Kasumi-1 (cell line): ENCODE measurements at places on chromosomes 4 and X.

- no peak for DNase-seq
Measured at GRCh38 chr4:22460266-22460665, 55.6 kb downstream of the ADGRA3 start.

- peak; percentile 52 for DNase-seq
Measured at GRCh38 chr4:10013722-10014121, 7.6 kb downstream of the SLC2A9 start.

DNA sequence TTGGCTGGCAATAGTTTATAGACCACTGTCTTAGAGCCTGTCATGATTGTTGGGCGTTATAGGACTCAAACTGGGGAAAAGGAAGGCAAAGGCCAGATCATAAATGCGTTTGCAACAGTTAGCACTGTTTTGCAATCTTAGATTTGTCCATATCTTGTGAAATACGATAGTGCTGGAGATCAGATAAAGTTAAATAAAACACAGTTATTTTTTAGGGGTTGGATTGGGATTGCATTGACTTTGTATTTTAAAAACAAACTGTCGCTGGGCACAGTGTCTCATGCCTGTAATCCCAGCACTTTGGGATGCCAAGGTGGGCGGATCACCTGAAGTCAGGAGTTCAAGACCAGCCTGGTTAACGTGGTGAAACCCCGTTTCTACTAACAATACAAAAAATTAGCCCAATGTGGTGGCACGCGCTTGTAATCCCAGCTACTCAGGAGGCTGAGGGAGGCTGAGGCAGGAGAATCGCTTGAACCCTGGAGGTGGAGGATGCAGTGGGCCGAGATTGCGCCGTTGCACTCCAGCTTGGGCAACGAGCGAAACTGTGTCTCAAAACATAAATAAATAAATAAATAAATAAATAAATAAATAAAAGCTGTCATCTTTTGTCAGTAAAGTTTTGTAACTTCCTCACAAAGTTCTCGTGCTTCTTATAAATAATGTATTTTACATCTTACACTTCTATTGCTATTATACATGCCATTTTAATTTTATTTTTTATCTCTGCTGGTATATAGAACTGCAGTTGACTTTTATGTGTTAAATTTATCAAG is 117.2 kb downstream of the KDM6A start:
- DNase-seq: no peak

- DNase-seq: no peak
Measured at GRCh38 chr4:154985673-154986072, 204.6 kb downstream of the RBM46 start.

- no peak for DNase-seq
Measured at GRCh38 chrX:7444967-7445366, 297.0 kb upstream of the PUDP start.

DNA sequence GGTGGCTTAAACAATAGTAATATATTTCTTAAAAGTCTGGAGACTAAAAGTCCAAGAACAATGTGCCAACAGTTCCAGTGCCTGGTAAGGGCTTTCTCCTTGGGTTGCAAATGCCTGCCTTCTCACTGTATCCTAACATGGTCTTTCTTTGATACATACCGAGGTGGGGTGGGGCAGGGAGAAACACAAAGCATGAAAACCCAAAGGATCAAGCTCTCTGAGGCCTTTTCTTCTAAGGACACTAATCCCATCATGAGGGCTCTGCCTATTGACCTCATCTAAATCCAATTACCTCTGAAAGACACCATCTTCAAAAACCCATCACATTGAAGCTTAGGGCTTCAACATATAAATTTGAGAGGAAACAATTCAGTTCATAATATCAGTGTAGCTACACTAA is 311.3 kb downstream of the GRID2 start:
- no peak for DNase-seq

GRCh38 chr4:2831611-2832308 is 11.9 kb upstream of the ADD1 start:
- no peak for DNase-seq

GRCh38 chr4:93384887-93385286 is 443.7 kb upstream of the ATOH1 start:
- no peak for DNase-seq

- no peak for DNase-seq
Measured at GRCh38 chr4:3612281-3612680, 80.1 kb upstream of the LRPAP1 start.

DNA sequence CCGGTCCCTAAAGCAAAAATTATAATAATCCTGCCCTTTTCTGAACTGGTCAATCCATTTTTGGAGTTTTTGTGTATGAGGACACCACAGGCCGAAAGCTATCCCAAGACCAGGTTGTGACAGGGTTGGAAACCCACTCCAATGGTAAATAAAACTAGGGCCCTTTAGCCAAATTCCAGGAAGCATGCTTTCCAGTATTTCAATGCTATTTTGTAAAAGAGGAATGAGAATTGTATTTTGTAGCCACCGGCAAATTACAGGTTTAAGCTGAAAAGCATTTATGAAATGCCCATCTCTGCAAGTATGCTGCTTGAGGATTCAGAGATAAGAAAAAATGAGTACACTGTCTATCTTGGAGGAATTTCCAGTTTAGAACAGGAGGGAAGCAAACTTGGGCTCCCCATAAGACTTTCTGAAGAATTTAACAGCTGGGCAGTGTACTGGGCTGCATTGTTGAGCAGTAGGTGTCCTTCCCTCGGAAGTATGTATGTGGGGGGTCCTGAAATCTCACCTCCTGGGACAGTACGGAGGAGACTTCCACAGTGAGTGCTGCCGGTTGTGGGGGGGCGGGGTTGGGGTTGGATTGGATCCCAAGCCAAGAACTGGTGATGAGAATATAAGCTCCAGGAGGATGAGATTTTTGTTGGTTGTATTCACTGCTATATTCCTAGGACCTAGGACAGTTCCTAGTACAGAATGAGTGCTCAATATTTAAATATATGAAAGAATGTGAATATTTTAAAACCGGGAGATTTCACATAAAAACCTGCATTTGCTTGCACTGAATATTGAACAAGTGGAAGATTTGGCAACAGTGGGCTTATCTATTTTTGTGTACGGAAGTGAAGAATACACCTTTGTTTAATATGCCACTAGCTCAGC is 26.8 kb downstream of the OCIAD2 start:
- DNase-seq: no peak

DNA sequence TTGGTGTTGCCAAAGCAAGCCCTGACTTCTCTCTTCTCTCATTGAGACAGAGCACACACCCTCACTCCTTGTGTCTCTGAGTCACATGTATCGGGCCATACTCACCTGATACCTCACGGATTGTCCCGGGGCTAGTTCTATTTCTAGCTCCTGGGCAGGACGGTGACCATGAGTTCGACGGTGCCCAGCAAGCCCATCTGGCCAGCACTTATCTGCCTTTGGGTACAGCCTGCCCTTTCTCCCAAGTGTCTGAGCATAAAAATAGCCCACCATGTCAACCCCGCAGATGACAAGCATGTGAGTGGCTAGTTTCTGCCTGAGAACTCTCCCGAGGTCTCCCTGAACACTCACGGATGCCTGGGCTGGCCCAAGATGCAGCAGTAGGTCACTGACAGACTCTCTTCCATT is 158.5 kb downstream of the DHRSX start:
- no peak for DNase-seq

- no peak for DNase-seq
Measured at GRCh38 chrX:11472381-11472780, 179.2 kb downstream of the AMELX start.

DNA sequence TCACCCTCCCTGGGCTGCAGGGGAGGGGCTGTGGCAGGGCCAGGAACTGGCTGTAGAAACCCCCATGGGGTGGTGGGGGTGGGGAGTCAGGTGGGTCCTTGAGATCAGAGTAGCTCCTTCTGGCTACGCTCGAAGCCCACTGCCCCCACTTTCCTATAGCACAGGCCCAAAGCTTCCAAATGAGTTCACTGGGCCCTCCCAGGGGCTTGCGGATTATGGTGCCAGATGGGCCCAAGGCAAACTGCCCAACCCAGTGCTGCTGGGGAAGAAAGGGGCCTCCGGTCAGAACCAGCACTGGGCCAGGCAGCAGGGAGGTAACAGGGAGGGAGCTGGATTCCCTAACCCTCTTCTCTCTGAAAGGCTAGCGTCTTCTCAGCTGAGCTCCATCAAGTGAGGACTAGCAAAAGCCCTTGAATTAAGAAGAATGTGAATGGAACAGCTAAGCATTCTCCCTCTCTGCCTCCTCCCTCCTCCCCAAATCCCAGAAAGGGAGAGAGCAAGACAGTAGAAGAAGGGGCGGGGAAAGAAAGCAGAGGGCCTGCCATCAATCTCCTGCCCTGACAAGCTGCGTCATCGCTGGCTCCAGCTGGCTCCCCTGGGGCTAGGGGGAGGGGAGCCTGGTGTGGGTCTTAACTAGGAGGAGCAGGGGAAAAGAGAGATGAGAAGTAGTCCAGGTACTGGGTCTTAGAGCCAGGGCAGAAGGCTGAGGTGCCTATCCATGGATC is 34.7 kb downstream of the FRMPD3 start:
- DNase-seq: no peak

GRCh38 chr4:173461170-173461569 is 62.3 kb upstream of the SCRG1 start:
- no peak for DNase-seq

GRCh38 chr4:128287871-128288688 is 467 bp upstream of the PGRMC2 start:
- DNase-seq: peak; percentile 100

DNA sequence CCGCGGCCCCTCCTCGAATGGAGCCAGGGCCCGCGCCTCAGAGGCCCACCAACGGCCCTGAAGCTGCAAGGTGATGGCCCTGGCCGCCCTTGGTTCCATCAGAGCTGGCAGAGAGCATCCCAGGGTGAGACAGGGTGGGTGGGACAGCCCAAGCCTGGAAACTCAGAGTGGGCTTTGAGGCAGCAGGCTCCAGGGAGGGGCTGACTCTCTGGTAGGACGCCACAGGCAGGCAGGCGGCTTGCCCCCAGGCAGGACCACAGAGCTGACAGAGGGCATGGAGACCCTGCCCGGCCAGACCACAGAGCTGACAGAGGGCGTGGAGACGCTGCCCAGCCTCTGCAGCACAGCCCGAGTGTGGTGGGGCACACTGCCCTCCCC is 4.8 kb downstream of the MYL5 start:
- no peak for DNase-seq

DNA sequence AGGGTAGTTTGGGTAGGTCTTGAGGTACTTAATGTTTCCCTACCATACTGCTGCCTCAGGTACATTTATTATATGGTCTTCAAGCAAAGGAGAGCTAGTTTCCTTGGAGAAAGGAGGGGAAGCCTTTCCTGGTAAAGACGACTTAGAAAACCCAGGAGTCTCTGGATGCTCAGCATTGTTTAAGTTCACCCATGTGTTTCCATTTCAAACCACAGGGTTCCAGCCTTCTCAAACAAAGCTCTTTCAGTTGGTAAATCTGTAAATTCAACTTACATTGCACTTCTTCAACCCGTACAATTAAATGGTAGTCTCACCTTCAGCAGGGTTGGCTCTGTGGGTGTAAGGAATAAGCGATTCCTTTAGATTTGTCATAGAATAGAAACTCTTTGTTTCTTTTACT is 111.9 kb upstream of the UNC5C start:
- no peak for DNase-seq

DNA sequence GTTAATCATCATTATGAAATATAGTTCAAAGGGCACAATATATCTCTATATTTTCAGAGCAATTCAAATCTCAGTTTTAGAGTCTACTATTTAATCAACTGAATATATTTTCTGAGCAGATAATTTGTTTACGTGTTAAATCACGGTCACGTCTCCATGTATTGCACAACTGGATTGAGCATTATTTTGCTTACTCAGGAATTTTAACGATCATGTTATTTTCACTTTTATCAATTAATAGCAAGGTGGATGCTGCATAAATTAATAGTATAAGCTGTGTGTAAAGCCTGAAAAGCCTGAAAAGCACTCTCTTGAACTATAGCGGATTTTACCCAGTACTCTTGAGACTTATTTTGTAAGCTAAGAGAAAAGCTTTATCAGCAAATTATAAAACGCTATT is 374.9 kb downstream of the MAGEB5 start:
- no peak for DNase-seq

GRCh38 chr4:8607603-8608481 is 15.3 kb downstream of the CPZ start:
- no peak for DNase-seq

DNA sequence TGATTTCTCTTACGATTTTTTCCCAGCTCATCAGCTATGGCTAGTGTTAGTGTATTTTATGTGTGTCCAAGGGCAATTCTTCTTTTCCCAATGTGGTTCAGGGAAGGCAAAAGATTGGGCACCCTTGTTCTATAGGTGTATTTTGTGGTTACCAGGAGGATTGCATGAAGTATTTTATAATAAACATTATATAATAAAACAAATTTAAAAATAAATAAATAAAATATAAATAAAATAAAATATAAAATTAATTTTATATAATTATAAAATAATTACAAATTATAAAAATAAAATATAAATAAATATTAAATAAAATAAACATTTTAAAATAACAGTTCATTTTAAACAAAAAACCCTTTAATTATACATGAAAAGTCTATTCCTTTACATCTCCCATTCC is 35.6 kb upstream of the UGT2B10 start:
- no peak for DNase-seq

- peak; percentile 18 for DNase-seq
Measured at GRCh38 chrX:72712094-72712755, 1.9 kb downstream of the PHKA1 start.

DNA sequence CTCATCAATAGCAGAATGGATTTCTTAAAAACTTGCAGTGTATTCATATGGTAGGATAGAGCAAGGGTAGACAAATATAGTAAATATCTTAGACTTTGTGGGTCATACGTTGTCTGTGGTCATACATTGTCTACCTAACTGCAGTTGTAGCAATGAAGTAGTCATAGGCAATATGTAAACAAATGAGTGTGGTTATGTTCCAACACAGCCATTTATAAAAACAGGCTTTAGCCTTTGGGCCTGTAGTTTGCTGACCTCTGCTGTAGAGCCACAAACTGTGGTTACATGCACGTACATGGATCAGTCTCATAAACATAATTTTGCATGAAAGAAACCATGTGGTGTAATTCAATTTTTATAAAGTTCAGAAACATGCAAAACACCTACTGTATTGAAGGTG is 98.9 kb downstream of the LARP1B start:
- no peak for DNase-seq

DNA sequence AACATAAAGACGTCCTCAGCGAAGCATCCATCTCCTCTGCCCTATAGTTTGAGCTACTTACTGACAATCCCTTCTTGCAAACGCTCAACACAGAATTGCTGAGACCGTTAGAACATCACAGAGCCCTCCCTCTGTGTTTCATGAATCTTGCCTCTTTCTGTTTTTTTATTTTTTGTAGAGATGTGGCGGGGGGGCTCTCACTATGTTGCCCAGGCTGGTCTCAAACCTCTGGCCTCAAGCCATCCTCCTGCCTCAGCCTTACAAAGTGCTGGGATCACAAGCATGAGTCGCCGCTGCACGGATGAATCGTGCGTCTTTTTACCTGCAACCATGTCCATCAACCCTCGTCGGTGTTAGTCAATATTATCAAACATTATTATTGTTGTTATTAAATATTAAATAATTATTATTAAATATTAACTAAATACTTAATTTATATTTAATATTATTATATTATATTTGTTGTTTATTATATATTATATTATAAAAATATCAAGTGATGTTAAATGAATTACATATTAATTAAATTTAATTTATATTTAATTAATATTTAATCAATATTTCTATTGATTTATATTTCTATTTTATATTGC is 200.7 kb downstream of the CRLF2 start:
- no peak for DNase-seq

GRCh38 chr4:101851672-101852071 is 61.1 kb downstream of the BANK1 start:
- no peak for DNase-seq
